ENCODE measurements at places on chromosomes 1 and 21.

DNA sequence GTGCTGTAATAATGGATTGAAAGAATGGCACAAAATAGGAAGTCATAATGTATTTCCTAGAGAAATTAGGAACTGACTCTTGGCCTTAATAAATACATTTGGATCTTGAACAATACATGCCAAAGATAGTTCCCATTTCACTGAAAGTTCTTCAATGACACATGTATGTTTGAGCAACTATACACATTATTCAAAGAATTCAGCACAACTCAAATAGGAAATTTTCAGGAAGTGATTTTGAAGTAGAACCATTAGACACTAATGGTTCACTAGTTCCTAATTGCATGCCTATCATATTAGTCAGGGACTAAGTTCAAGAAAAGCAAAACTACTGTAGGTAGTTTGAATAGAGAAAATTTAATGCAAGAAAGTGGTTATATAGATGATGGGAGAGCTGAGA lies 404.7 kb downstream of the LMO4 start:
- DNase-seq = no peak

DNA sequence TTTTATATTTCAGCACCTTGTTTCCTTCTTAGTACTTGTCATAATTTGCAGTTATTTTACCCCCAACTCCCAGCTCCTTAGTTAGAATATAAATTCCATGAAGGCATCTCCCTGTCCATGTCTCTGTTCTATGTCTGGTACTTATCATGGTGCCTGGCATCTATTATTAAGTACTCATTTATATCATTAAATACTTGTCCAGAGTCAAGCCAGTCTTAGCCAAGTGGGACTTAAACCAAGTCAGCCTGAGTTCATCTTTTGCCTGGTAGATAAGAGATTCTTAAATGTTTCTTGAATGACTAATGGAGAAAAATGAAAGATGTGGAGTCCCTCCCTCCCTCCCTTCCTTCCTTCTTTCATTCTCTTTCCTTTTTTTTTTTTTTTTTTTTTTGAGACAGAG lies 9.4 kb downstream of the SLC25A44 start:
- no peak for DNase-seq

- no peak for DNase-seq
Measured at GRCh38 chr1:10429868-10430215, 391 bp upstream of the CENPS start.

DNA sequence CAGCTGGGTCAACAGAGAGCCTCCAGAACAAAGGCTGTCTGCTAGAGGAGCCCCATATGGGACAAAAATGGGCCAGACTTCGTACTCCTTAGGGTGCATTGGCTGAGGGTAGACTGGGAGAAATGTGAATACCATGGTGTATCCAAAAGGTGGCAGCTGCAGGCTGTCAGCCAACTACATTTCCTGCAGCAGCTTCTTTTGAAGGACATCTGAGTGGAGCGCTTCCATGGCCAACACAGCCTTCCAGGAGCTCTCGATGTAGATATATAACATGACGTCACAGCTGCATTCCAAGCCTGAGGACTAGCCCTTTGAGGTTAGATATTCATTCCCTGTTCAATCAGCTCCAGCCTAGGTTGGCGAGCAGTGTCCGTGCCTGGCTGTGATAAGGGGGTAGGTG lies 107.7 kb downstream of the MAB21L3 start:
- no peak for DNase-seq

DNA sequence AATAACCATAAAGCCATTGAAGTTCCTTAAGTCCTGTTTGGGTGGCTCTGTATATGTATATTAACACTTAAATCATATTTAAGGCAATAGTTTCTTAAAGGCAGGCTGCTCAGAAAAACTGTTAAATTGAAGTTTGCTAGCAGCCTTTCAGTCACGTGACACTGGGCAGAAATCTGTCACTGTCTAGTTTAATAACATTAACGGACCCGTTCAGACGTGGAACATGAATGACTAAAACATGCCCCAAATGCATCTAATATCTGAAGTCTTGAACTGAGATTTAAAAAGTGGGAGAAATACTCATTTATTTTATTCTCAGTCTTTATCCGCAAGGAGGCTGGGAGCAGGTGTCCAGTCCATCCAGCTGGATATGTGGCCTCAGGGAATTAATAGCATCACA lies 3.3 kb upstream of the SPATA1 start:
- DNase-seq = no peak

- no peak for DNase-seq
Measured at GRCh38 chr1:147151244-147151643, 21.0 kb downstream of the PRKAB2 start.

DNA sequence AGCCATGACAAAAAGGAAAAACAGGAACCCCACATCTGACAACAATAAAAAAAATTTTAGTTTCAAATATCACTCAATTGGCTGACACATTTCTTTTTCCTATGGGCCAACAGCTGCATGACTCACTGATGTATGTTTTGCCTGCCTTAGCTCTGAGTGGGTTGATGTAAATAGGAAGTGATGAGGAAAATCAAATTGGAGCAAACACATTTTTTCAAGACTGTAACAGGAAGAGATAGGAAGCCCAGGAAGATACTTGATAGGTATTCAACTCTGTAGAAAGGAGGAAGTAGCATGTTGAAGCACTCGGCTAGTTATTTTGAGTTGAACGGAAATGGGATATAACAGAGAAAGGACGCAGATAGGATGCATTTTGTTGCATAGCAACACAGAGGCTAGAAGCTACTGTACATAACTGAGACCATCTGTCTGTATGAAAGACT lies 168.0 kb upstream of the NR5A2 start:
- no peak for DNase-seq

GRCh38 chr1:203188686-203189232 lies 2.3 kb upstream of the CHI3L1 start:
- DNase-seq = no peak

DNA sequence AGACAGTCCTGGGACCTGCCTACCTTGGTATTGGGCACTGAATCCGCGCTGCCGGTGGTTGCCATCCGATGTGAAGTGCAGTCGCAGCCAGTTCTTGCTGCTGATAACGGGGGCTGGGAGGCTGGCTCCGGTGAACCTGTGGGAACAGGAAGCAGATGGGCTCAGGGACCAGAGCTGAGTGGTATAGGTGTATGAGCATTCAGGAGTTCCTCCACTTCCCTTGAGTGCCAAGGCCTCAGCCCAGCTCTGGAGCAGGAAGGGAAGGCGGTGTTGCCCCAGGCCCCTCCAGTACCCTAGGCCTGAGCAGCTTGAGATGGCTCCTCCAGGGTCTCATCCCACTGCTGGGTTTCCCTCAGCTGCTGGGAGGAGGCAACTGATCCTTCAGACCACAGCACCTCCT lies 17.0 kb upstream of the HMGB4 start:
- DNase-seq = no peak

DNA sequence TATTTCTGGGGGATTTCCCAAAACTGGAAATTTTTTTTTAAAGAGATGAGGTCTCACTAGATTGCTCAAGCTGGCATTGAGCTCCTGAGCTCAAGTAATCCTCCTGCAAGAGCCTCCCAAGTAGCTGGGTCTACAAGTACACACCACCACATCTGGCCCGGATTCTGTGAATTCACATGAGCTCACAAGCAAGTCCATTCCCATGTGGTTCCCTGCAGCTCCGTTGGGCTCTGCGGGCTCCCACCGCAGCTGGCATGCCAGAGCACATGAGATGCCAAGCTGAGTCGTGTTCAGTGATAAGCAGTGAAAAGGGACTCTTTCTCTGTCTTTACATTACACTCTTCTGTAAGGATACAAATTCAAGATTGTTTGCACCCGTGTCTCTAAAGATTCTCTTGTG lies 21.9 kb upstream of the TTF2 start:
- DNase-seq = no peak

- DNase-seq = no peak
Measured at GRCh38 chr1:52855584-52855983, 13.0 kb downstream of the ZYG11A start.

- no peak for DNase-seq
Measured at GRCh38 chr1:60916906-60917305, 165.5 kb upstream of the NFIA start.

- DNase-seq = no peak
Measured at GRCh38 chr1:200153277-200154055, 126.0 kb downstream of the NR5A2 start.

- DNase-seq = no peak
Measured at GRCh38 chr1:98143403-98143802, 222.6 kb upstream of the DPYD start.

GRCh38 chr21:24045775-24046215 lies 1561.5 kb downstream of the MRPL39 start:
- no peak for DNase-seq

DNA sequence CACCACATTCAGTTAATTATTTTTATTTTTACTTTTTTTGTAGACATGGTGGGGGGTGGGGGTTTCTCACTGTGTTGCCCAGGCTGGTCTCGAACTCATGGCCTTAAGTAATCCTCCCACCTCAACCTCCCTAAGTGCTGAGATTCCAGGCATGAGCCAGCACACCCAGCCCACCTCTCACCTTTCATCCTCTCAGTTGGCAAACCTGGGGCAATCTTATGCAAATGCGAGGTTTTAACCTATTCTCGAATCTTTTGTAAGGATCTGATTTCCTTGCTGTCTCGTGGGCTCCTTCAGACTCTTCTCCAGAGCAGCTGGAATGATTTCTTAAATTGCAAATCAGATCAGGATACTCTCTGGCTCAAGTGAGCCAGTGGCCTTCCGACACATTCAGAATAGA lies 7.1 kb upstream of the SLC2A7 start:
- DNase-seq = no peak

DNA sequence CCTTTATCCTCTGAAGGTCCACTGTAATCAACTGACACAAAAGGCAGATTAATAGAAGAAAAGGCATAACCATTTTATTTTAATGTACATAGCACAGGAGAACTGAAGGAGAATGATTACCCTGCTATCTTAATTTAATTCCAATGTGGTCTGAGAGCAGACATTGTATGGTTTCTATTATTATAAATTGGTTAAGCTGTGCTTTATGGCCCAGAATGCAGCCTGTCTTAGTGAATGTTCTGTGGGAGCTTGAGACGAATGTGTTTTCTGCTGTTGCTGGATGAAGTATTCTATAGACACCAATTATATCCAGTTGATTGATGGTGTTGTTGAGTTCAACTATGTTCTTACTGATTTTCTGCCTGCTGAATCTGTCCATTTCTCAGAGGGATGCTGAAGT lies 25.0 kb upstream of the SLC2A1 start:
- no peak for DNase-seq

DNA sequence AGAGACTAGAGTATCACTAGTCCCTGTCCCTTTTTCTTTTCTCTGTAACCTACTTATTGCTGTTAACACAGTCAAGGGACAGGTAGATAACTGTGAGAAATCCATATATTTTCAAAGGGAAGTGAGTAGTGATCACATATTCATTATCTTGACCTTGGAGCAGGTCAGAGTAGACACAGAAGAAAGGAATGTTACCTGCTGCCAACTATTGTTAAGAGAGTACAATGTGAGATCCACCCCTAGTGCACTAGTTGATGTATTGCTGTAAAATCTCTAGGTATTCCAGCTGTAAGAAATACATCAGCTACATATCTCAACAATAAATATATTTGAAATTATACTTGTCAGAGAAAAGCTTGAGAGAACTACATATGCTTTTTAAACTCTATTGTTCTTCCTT lies 68.7 kb upstream of the ADGRL2 start:
- DNase-seq = no peak

- no peak for DNase-seq
Measured at GRCh38 chr1:245316784-245317183, 162.0 kb downstream of the KIF26B start.

Measured in effector CD8-positive, alpha-beta T cell (primary cell).